Placental pericyte (primary cell): ENCODE measurements at places on chromosomes 7 and 10. TPM values are rescaled to one million over a fixed set of nuclear protein-coding genes. Genes with fewer than 3 reads are reported as not detected.

CPVL gene
- 0.14 and 1.1 TPM in 2 replicates for total RNA-seq

CCDC136 gene
- total RNA-seq = 4.9 and 6.3 TPM in 2 replicates

HHEX gene
- 7.9 and 9.7 TPM in 2 replicates for total RNA-seq

PLAU gene
- total RNA-seq = 278 and 1,436 TPM in 2 replicates

KLF6 gene
- total RNA-seq = 50.8 and 93.5 TPM in 2 replicates

PCDH15 gene
- total RNA-seq = not detected in 2 replicates

GBF1 gene
- 46.0 and 74.6 TPM in 2 replicates for total RNA-seq

IQUB gene
- 0.57 and 0.66 TPM in 2 replicates for total RNA-seq

EVX1 gene
- not detected in 2 replicates for total RNA-seq

OR9A2 gene
- not detected in 2 replicates for total RNA-seq

UNCX gene
- not detected in 2 replicates for total RNA-seq

SPDYE8 gene
- not detected in 2 replicates for total RNA-seq

FKBP6 gene
- total RNA-seq = not detected in 2 replicates

CALML5 gene
- total RNA-seq = not detected in 2 replicates

CADPS2 gene
- 7.7 and 19.9 TPM in 2 replicates for total RNA-seq

MSS51 gene
- total RNA-seq = 1.5 and 1.9 TPM in 2 replicates

BRAT1 gene
- total RNA-seq = 17.3 and 42.9 TPM in 2 replicates

CYP3A4 gene
- total RNA-seq = not detected in 2 replicates

CALHM1 gene
- total RNA-seq = not detected in 2 replicates

AGMO gene
- total RNA-seq = 0.22 TPM in 1 of 2 replicates, not detected in the other

NOS3 gene
- total RNA-seq = 4.6 and 4.7 TPM in 2 replicates

NPFFR1 gene
- not detected in 2 replicates for total RNA-seq

DGKB gene
- not detected in 2 replicates for total RNA-seq

GRM3 gene
- not detected in 2 replicates for total RNA-seq
